ENCODE measurements at places on chromosomes 6 and 20.

- DNase-seq: no peak
Observed at GRCh38 chr6:41222513-41222912, 5.6 kb upstream of the TREML4 start.

GRCh38 chr20:61320691-61321425 is 68.8 kb downstream of the CDH4 start:
- DNase-seq: no peak

DNA sequence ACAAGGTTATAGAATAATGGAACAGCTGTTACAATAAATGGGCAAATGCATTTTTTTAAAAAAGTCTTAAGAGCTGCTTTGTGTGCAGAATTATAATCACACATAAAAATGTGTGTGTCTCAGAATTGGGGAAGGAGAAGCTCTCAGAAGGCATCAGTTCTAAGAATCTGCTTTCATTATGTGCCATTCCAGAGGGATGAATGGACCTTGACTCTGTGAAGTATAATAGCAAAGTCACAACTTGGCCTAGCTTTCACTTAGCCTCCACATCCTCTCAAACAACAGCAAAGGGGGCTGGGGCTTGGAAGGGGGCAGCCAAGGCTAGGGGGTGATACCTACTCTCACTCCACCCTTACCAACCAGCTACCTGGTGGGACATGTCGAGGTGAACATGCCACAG is 265.0 kb downstream of the CDC5L start:
- no peak for DNase-seq

GRCh38 chr20:45487231-45487635 is 17.7 kb downstream of the WFDC2 start:
- no peak for DNase-seq

GRCh38 chr6:138389551-138389950 is 11.8 kb downstream of the SMIM28 start:
- no peak for DNase-seq

GRCh38 chr6:33613146-33613794 is 7.9 kb upstream of the ITPR3 start:
- no peak for DNase-seq

GRCh38 chr6:129575378-129576118 is 134.4 kb downstream of the ARHGAP18 start:
- DNase-seq: peak; percentile 71

DNA sequence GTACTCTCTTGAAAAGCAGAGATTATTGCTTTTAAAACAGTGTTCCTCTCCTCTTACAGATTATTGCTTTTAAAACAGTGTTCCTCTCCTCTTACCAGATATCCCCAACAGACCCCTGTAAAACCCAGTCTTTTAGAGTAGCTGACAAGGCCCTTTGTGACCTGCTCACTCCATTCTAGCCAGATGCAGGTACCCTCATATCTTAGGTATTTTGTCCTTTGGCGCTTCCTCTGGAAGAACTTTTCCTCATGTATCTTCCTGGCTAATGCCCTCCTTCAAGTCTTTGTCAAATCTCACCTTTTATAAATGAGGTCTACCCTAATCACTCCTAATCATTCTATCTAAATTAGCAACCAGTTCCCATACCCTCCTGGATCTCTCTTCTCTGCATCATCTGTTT is 536.0 kb downstream of the BTBD3 start:
- DNase-seq: no peak

- no peak for DNase-seq
Observed at GRCh38 chr6:14542670-14543366, 425.2 kb downstream of the CD83 start.

GRCh38 chr6:107666981-107667601 is 157.0 kb downstream of the SCML4 start:
- no peak for DNase-seq

DNA sequence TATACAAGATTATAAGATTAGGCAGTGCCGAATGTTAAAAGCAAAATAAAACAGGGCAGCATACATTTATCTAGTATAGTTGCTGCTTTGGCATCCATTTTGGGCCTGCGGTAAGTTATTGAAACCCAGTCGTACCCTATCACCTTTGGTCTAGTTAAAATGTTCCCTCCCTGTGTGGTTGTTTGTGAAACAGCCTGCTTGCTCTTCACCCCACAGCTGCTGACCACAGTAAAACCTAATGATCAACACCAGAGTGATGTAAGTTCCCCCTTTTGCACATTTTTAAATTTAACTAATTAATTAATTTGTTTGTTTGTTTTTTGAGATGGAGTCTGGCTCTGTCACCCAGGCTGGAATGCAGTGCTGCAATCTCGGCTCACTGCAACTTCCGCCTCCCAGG is 50.3 kb upstream of the TXNDC5 start:
- no peak for DNase-seq

- DNase-seq: no peak
Observed at GRCh38 chr6:107970255-107970654, 12.2 kb upstream of the SEC63 start.

DNA sequence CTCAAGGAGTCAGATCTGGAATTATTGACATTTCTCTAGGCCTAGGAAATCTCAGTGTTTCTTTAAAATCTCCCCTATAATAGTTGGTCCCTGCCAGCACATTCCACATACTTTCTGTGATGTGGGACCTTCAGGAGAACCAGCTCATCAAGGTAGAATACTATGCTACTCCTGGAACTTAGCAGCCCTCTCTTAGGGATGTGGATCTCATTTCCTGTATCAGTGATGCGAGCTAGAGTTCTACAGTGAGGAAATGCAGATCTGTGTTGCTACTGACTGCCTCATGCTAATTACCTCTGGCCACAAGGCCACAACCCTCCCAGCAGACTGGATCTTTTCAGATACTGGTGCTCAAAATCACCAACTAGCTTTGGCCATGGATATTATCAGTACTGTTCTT is 193.8 kb downstream of the CLVS2 start:
- DNase-seq: no peak

GRCh38 chr6:42787063-42787472 is 5.2 kb downstream of the BICRAL start:
- no peak for DNase-seq

DNA sequence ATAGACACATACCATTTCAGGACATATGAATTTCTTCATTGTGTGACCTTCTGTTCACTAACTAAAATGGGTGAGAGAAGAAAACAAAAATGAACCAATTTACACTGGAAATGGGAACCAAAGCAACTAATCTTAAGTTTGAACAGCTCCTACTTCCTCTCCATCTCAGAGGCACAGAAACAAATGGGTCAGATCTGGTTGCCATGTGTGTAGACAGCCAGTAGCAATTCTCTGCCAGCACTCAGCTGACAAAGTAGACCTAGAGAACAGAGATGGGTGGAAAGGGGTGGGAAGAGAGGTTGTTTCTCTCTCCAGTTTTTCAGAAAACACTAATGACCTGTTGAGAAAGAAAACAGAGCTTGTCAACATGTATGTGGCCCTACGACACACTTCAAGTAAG is 14.3 kb upstream of the POPDC3 start:
- no peak for DNase-seq

- DNase-seq: no peak
Observed at GRCh38 chr20:859751-860231, 26.3 kb downstream of the FAM110A start.

- no peak for DNase-seq
Observed at GRCh38 chr20:57856658-57857057, 146.8 kb upstream of the PMEPA1 start.

DNA sequence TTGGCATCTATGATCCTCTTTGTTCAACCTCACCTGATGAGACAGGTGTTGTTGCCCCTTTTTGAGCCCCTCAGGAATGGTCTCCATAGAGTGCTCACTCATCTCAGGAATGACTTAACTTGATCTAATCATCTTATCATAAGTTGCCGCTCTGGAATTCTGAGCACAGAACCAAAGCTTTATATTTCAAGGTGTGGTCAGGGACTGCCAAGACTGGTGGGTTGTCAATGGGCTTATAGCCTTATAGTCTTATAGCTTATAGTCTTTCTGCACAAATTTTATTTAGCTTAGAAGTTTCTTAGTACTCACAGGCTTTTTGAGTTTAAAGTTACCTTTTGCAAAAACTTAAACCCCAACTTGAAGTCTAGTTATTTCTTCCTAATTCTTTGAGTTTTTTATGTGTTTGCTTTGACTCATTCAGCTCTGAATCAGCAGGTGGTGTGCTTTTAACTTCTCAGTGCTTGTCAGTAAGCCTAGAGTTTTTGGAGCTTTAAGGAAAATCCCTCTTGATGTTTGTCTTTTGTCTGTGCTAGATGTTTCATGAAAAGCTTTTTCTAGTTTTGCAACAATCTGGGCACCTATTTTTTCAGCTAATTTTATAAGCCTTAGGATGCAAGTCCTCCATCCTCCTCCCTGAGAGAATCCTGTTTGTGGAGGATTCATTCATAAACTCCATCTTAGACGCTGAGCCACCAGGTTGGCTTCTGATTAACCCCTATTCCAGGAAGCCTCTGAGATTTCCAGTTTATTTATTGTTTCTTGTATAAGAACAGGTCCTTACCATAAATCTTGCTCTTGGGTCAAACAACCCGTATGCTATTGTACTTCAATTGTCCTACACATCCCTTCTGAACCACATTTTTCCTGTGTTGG is 72.3 kb upstream of the SSTR4 start:
- DNase-seq: no peak

- no peak for DNase-seq
Observed at GRCh38 chr6:148927586-148927985, 180.8 kb downstream of the UST start.

- no peak for DNase-seq
Observed at GRCh38 chr6:155411154-155412052, 44.2 kb downstream of the NOX3 start.

DNA sequence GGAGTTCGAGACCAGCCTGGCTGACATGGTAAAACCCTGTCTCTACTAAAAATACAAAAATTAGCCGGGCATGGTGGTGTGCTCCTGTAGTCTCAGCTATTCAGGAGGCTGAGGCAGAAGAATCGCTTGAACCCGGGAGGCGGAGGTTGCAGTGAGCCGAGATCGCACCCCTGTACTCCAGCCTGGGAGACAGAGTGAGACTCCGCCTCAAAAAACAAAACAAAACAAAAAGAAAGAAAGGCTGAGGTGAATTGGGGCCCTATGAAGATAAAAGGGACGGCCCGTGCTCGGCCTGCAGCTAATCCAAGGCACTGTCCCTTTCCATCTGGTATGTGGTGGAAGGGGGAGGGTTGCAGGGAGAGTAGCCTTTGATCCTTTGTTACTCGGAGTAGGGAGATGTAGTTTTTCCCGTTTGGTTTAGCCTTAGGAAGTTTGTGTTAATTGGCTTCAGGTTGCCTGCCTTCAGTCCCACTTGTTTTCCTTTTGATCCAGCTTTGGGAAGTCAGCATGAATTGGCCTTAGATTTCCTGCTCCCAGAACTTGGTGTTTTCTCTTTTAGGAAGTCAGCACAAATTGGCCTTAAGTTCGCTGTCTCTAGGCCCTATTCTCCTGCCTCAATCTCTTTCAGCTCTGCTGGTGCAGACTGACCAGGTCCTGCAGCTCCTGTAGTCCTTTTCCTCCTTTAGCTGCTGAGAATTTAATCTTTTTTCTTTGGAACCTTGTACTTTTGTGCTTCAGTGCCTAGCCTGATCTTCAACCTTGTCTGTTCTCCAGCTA is 36.1 kb upstream of the PAQR8 start:
- DNase-seq: no peak

DNA sequence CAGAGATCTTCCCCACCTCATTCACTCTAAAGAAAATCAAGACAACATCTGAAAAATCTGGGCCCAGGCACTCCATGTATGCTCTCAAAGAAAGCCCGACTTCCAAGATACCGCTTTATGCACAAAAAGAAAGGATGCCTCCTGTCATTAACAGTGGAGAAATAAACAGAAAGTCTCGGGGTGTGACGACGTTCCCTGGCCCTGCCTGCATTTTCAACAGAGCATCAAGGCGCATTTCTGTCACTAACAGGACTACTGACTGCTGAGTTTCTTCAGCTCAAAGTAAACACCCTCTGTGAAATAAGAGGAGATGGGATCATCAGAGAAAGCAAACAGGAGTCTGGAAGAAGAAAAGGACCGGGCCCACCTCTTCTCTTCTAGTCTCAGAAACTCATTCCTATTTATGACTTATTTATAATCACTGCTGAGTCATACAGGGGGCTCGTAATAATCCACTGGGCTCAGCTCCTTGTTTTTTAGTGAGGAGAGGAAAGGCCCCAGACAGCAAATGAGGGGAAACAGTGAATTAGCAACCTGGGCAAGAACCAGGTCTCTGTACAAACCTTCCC is 99.7 kb downstream of the ZMYND8 start:
- DNase-seq: no peak

GRCh38 chr6:156351346-156351966 is 425.7 kb upstream of the ARID1B start:
- no peak for DNase-seq

DNA sequence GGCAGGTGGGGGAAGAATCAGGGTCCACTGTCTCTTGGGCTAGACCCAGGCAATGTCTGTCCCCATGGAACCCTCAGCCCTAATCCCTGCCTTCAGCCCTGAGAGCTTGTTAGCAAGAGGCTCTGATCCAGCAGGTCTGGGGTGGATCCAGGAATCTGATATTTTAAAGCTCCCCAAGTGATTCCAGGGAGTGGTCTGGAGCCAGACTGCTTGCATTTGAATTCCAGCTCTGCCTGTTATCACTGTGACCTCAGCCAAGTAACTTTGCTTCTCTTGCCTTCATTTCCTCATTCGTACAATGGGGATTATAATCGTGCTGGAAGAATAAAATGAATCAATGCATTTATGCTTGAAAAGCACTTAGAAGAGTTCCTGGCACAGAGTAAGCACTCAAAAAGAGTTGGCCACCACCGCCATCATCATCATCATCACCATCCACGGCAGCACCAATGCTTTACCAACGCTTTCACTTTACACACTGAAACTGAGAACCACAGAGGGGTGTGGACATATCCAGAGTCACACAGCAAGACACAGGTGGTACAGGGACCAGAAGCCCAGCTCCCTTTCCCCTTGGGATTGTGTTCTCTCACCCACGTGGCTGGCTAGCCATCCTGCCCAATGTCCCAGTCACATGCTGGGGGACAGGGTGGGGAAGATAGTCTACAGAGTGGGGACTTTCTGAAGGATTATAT is 75.7 kb upstream of the RALY start:
- no peak for DNase-seq

- DNase-seq: no peak
Observed at GRCh38 chr6:26156850-26157250, 69.6 kb downstream of the HFE start.

GRCh38 chr6:89356642-89357170 is 4.2 kb upstream of the UBE2J1 start:
- DNase-seq: peak; percentile 28

DNA sequence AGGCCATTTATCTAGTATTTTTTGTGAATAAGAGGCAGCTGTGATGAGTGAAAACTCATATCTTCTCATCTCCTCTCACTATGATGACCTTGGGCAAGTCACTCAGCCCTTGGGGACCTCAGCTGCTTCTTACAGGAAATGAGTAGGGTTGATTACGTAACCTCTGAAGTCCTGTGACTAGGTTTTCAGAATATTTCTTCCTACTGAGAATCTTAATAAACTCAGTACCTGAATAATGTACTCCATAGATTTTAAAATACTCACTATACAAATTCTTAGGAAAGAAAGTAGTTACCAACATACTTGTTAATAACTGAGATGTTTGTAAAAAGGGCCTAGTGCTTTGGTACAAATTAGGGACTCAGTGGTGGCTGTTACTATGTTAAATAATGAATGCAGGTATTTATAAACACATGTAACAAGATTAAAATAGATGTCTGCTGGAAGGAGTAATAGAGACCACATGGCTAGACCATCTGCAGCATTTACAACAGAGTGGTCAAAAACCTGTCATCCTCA is 60.9 kb downstream of the RPRD1B start:
- DNase-seq: peak; percentile 92

Data from AML-193 (cell line).